ENCODE measurements at places on chromosomes 6 and 20.

DNA sequence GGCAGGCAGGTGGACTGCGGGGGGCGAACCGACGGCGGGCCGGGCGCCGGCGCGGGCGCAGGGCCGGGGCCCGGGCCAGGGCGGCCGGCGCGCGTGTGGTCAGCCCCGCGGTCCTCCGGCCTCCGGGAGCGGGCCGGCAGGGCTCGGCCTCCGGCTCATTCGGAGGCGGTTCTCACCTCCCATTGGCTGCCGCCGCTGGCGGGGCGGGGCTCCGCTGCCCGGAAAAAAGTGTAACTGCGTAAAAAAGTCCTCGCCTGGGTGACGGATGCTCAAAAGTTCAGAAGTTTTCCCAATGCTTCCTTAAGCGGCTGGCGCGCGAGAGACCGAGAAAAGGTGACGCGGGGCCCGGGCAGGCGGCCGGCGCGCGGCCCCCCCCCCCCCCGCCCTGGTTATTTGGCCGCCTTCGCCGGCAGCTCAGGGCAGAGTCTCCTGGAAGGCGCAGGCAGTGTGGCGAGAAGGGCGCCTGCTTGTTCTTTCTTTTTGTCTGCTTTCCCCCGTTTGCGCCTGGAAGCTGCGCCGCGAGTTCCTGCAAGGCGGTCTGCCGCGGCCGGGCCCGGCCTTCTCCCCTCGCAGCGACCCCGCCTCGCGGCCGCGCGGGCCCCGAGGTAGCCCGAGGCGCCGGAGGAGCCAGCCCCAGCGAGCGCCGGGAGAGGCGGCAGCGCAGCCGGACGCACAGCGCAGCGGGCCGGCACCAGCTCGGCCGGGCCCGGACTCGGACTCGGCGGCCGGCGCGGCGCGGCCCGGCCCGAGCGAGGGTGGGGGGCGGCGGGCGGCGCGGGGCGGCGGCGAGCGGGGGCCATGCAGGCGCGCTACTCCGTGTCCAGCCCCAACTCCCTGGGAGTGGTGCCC, at the start of gene FOXC1:
FOXC1 (plus strand) TSS at position 268 of the 849 bp plus-strand sequence; CDS start at position 799, 531 bp downstream.
- DNase-seq, result no peak

GRCh38 chr6:86502497-86502896, 434.8 kb upstream of the HTR1E start:
- DNase-seq, result no peak

- DNase-seq, result no peak
These were observed 10.6 kb downstream of the PNPLA1 start for GRCh38 chr6:36280467-36280866.

DNA sequence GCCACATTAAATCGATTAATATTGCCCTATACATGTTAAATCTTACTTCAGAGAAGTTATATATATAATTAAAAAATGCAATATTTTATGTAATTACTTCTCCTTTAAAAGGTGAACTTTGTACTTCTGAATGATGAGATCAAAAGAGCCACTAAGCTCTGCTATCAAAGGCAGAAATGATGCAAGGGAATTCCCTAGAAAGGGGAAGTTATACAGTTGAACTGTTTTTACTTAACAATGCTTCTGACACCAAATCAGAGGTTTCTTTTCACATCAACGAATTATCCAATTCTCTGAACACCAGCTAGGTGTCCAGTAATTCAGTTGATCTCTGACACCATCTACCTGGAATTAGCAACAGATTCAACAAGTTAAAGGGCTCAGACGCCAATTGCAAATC, 319.9 kb upstream of the TSHZ2 start:
- DNase-seq, result no peak

- DNase-seq, result no peak
These were observed 83.6 kb downstream of the SCAND1 start for GRCh38 chr20:35870541-35871258.

DNA sequence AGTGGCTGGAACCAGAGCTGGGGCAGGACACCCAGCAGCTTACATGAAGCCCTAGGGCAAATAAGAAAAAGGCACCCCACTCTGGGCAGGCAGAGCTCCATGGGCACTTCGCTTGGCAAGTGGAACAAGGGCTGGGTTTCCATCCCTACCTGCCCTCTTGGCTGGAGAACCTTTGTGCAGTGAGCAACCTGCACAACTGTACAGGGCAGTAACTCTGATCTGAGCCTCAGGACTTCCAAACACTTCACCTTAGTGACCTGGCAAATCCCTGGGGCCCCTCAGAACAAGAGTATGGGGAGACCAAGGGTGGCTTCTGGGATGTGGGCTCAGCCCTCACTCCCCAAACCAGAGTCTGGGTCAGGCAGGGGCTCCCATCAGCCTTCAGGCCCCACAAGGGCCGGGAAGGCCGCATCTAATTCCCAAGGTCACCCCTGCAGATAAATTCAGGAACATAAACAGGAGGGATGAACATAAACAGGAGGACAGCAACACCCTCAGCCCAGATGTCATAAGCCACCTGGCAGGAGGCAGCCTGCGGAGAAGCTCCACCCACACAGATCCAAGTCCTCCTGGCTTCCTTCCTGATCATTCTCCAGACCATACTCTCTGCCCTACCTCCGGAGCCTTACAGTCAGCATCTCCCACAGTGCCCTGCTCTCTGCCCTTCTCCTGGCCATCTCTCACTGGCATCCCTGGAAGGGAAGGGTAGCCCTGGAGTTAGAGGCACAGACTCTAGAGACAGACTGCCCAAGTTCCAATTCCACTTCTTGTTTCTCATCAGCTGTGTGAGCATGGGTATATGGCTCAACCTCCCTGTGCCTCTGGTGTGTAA, 37.5 kb downstream of the HNF4A start:
- DNase-seq, result no peak

GRCh38 chr20:41072190-41072863, 43.7 kb downstream of the TOP1 start:
- DNase-seq, result no peak
